Gastrocnemius medialis (tissue), 4 donors: ENCODE measurements at places on chromosomes 6 and 20. TPM values are rescaled to one million over a fixed set of nuclear protein-coding genes. Genes with fewer than 3 reads are reported as not detected.

PRKN gene
- 13.2 TPM for total RNA-seq

LGSN gene
- total RNA-seq, result not detected

HEY2 gene
- 8.4 TPM for total RNA-seq

MYO6 gene
- 5.4 TPM for total RNA-seq

TNFRSF21 gene
- total RNA-seq, result 5.3 TPM

- H3K4me1 ChIP-seq, result no peaks in the 10 kb centered on the region
- no peaks in the 10 kb centered on the region for H3K27me3 ChIP-seq
- no peak for DNase-seq
- no peak overlapping the region for H3K27ac ChIP-seq
- H3K36me3 ChIP-seq, result no peaks in the 10 kb centered on the region
These were observed 106.4 kb upstream of the CARMIL1 start for GRCh38 chr6:25172819-25173218.

DNA sequence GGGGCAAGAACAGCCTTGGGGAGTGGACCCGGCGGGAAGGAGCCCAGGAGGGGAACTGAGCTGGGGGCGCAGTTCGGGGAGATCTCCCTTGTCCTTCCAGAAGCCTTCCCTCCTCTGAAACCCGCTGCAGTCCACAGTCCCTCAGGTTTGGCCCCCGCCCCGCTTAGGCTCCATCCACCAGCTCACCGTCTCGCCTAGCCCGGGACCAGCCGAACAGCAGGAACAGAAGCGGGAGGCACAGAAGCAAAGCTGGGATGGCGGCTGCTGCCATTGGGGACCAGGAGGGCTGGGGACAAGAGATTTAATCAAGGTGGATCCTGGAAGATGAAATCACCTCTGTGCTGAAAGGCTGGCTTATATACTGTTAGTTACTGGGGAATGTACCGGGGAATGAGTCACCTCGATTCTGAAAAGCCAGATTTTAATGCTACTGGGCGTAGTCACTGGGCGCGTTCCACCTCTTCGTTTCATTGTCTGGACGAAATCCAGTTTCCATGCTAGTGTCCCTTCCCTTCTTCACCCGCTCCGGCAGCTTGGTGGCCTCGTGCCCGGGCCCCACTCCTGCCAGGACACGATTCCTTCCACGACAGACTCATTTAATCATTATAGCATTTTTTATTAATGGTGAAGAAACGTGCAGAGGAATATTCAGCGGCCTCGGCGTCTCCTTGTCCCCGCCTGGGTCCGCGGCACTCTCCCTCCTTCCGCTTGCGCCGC, at the start of gene RAET1L:
Gene RAET1L (minus strand): TSS at position 332 of the 717 bp plus-strand sequence. CDS start 61 bp downstream, at position 271.
- no peak for DNase-seq
- no peaks in the 10 kb centered on the region for H3K36me3 ChIP-seq
- H3K27me3 ChIP-seq, result peaks cover 16% of the 10 kb centered on the region

- no peaks in the 10 kb centered on the region for H3K4me1 ChIP-seq
- H3K4me3 ChIP-seq, result no peak overlapping the region
- no peaks in the 10 kb centered on the region for H3K27me3 ChIP-seq
- no peak for DNase-seq
- H3K27ac ChIP-seq, result no peak overlapping the region
- H3K36me3 ChIP-seq, result no peaks in the 10 kb centered on the region
These were observed 361.4 kb upstream of the JAG1 start for GRCh38 chr20:11035211-11035610.

DNA sequence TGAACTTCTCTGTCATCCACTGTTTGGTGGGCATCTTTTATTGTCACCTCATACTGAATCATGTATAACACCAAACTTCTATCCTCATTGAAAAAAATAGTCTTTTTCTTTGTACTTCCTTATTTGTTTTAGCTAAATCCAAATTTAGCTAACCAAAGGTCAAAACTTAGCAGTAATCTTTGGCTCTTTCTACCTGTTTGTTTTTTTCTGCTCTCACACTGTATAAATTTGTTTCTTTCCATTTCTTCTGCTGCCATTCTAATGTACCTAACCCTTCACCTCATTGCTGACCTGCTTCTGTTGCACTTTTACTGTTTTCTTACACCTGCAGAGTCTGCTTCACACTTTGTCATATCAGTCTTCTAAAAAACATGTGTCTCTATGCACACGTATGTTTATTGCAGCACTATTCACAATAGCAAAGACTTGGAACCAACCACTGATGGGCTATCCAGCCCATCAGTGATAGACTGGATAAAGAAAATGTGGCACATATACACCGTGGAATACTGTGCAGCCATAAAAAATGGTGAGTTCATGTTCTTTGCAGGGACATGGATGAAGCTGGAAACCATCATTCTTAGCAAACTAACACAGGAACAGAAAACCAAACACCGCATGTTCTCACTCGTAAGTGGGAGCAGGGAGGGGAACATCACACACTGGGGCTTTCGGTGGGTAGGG, 7.2 kb downstream of the ATRN start:
- peaks cover 25% of the 10 kb centered on the region for H3K4me1 ChIP-seq
- H3K36me3 ChIP-seq, result no peaks in the 10 kb centered on the region
- no peaks in the 10 kb centered on the region for H3K27me3 ChIP-seq
- DNase-seq, result no peak
- no peak overlapping the region for H3K4me3 ChIP-seq
- H3K27ac ChIP-seq, result no peak overlapping the region

DNA sequence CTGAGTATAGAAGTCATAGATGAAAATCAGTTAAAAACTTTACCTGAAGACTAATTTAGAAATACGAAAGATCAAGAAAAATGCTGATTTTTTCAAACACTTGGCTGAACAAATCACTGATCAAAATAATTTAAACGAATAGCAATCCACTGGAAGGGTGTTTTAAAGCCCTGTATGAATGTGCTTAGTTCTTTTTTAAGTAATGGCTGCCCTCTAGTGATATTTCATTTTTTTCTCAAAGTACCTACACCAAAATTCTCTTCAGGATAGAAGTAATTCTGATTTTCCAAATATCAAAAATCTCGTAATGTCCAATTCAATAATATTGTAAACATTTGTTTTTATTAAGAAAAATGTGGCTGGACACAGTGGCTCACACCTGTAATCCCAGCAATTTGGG, 32.5 kb downstream of the AKAP7 start:
- H3K27me3 ChIP-seq, result no peaks in the 10 kb centered on the region
- no peak for DNase-seq
- H3K36me3 ChIP-seq, result peaks cover 20% of the 10 kb centered on the region
- H3K4me1 ChIP-seq, result no peaks in the 10 kb centered on the region

DNA sequence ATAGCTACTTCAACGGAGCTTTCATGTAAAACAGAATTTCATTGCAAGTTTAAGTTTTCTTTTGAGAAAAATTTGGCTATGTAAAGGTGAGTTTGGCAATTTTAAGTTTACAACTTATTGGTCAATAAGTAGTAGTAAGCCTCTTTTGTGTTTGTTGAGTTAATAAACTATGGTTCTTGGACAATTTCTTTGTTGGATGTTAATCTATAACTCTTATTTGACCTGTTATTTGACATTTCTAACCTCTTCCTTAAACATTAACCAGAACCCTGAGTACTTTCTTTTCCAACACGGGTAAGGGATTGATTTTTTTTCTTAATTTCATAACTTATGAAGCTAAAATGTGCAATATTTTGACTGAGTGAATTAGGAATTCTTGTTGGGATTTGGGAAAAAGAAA, 354.4 kb downstream of the PRKN start:
- no peaks in the 10 kb centered on the region for H3K36me3 ChIP-seq
- DNase-seq, result no peak
- no peak overlapping the region for H3K27ac ChIP-seq
- H3K4me3 ChIP-seq, result no peak overlapping the region
- no peaks in the 10 kb centered on the region for H3K27me3 ChIP-seq

DNA sequence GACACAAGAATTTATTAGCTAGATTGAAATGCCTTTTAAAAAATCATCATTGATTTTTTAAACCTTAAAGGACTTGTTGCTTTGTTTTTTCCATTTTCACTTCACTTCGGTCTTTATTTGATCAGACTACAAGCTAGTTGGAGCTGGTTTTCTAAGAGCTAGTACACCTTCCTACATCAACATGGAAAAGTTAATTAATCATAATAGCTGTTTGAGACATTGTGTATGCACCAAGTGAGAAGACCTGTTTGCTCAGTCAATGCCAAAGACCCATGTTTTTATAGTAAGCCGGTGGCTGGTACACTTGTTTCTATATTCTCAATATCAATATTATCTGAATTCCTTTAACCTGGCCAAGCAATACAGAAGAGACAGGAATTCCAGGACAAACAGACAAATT, 310.2 kb upstream of the SGK1 start:
- no peak overlapping the region for H3K27ac ChIP-seq
- no peaks in the 10 kb centered on the region for H3K36me3 ChIP-seq
- no peak for DNase-seq
- no peak overlapping the region for H3K4me3 ChIP-seq
- H3K4me1 ChIP-seq, result peaks cover 17% of the 10 kb centered on the region

DNA sequence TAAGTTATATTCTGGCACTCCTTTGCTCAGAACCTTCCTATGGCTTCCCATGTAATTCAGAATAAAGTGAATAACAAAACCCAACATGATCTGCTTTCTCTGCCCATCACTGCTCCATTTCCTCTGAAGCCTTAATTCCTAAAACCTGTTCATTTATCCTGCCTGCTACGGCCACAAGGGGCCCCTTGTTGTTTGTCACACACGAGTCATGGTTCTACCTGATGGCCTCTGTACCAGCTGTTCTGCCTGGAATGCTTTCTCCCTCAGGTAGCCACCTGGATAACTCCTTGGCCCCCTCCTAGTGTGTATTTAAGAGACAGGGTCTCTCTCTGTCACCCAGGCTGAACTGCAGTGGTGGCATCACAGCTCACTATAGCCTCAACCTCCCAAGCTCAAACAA, 26.8 kb downstream of the ERGIC3 start:
- H3K27ac ChIP-seq, result no peak overlapping the region
- no peaks in the 10 kb centered on the region for H3K4me1 ChIP-seq
- no peak for DNase-seq
- H3K27me3 ChIP-seq, result no peaks in the 10 kb centered on the region

- H3K36me3 ChIP-seq, result no peaks in the 10 kb centered on the region
- no peak overlapping the region for H3K27ac ChIP-seq
- DNase-seq, result no peak
- no peak overlapping the region for H3K4me3 ChIP-seq
These were observed 9.9 kb upstream of the UST start for GRCh38 chr6:148736774-148737412.
